ENCODE measurements at places on chromosomes 6 and 20.

DNA sequence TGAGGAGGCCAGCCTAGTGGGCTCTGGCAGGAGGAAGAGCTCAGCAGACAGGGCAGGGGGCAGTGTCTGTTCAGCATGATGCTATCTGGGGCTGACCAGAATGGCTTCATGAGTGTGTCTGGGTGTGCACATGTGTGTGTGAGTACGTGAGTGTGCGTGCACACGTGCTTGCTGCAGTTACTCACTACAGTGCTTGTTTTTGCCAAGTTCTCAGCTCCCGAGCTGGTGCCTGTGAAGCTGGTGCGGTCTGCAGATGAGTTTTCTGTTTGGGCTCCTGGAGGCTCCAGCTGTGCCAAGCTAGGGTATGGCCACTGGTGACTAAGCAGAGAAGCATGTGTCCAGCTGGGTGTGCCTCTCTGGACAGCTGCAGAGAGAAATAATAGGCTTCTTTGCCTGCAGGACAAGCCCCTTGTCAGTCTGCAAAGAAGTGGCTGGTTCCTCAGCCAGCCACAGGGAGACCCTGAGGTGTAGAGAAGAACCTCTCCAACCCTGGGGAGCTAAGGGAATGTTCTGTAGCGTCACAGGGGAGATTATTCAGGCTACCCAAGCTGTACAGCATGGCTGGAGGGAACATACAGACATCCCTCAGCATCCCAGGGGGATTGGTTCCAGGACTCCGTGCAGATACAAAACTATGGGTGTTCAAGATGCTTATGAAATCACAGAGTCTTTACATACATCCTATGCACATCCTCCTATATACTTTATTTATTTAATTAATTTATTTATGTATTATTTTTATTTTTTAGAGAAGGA is 40.2 kb upstream of the FAM50B start:
- no peak for DNase-seq

DNA sequence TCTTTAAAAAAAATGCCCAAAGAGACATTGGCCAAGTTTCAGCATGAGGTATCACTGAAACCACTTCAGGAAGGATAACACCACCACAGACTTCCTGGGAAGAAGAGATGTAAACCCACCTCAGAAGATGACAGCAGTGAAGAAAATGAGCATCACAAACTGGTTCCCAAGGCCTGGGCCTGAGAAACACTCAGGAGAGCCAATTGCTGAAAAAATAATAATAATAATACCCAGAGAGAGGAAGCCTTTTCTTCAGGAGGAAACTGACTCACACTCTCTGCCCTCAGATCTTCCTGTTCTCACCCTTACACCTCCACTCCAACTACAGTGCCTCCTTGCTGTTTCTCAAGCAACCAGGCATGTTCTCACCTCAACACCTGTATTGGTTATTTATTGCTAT is 68.1 kb upstream of the MAFB start:
- DNase-seq: no peak

DNA sequence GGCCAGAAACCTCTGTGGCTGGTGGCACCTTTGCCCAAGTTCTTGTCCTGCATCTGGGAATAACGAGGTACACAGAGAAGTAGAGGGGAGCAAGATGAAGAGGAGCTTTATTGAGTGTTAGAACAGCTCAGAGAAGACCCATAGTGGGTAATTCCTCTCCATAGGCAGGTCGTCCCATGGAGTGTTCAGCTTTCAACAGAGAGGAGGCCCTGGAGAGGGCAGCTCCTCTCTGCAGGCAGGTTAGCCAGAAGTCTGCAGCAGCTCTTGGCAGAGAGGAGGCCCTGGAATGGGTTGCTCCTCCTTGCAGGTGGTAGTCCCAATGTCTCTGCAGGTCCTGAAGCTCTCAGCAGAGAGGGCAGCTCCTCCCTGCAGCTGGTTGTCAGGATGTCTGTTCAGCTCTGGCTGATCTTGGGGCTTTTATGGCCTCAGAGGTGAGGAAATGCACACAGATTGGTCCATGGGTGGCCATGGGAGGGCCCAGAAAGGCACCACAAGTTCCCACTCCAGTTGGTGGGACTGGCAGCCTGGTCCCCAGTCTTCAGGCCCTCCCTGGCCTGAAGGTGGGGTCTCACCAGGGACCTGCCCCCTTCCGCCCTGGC is 89.0 kb downstream of the IPCEF1 start:
- DNase-seq: no peak

GRCh38 chr6:156423829-156424228 is 353.3 kb upstream of the ARID1B start:
- peak; percentile 9 for DNase-seq

DNA sequence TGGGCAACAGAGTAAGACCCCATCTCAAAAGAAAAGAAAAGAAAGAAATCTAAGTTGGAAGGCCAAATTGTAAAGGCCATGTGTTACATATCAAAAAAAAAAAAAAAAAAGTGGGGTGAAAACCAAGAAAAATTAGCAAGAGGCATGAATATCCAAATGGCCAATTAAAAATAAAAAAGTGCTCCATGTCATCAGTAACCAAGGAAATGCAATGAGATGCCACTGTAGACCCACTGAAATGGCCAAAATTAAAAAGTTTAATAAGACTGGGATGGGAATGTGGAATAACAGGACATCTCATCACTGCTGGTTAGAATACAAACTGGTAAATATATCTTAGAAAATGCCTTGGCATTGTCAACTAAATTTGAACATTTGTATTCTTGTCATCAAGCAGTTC is 30.1 kb upstream of the BCLAF1 start:
- DNase-seq: no peak

DNA sequence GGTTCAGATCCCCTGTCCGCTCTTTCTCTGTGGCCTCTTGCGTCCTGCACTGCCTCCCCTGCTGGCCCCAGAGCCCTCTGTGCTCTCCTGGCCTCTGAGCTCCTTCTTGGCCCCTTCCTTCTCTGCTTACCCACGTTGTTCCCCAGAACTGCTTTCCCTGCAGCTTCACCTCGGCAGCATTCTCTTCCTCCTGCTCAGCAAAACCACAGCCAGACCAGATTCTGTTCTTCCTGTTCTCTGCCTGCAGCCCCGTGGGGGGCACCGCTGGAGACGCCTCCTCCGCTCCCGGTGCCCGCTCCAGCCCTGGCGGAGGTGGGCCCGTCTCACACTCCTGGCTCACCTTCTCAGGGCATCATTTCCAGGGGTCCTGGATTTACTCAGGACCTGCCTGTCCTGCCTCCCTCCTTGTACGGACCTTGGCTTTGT is 59.7 kb downstream of the TCP11 start:
- DNase-seq: no peak

GRCh38 chr6:11307226-11307625 is 74.8 kb upstream of the NEDD9 start:
- DNase-seq: no peak

DNA sequence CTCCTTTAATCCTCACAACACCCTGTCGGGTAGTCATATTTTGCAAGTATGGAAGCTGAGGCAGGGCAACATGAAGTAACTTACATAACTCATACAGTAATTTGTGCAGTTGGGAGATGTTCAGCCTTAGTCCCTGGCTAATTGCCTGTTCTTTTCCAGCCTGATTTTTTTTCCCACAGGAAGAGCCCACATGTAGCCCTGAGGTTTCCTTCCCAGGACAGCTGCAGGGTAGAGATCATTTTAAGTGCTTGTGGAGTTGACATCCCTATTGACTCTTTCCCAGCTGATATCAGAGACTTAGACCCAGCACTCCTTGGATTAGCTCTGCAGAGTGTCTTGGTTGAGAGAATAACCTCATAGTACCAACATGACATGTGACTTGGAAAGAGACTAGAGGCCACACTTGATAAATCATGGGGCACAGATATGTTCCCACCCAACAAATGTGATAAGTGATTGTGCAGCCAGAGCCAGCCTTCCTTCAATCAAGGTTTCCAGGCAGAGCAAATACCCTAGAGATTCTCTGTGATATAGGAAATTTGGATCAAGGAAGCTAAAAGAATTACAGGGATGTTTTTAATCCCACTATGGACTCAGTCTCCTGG is 5.0 kb upstream of the BTN2A1 start:
- no peak for DNase-seq

DNA sequence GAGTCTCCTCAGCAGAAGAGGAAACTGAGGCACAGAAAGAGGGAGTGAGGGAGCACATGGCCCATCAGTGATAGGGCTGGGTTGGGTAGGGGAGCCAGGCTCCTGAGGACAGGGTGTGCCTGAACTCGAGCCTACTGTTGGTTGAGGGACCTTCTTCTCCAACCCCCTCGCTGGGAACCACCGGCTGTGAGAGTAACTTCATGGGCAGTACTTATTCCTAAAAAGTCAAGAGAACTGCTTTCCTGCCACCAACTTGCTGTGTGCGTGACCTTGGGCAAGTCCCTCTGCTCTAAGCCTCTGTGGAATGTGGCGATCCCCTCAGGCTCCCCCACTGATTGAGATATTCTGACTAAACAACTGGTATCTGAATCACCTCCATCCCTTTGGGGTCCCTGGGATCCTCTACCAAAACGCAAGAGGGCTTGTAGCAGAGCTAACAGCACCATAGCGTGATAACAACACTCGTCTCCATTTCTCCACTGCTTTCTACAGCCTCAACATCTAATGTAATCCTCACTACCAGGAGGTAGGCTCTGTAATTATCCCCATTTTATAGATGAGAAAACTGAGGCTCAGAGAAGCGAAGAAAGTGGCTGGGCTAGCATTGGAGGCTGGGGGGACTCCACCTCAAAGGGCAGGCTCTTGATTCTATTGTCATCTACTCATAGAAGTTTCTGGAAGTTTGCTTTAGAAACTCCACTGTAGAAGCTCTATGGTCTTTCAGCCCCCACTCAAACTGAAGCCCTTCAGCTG is 76.0 kb downstream of the JPH2 start:
- no peak for DNase-seq

DNA sequence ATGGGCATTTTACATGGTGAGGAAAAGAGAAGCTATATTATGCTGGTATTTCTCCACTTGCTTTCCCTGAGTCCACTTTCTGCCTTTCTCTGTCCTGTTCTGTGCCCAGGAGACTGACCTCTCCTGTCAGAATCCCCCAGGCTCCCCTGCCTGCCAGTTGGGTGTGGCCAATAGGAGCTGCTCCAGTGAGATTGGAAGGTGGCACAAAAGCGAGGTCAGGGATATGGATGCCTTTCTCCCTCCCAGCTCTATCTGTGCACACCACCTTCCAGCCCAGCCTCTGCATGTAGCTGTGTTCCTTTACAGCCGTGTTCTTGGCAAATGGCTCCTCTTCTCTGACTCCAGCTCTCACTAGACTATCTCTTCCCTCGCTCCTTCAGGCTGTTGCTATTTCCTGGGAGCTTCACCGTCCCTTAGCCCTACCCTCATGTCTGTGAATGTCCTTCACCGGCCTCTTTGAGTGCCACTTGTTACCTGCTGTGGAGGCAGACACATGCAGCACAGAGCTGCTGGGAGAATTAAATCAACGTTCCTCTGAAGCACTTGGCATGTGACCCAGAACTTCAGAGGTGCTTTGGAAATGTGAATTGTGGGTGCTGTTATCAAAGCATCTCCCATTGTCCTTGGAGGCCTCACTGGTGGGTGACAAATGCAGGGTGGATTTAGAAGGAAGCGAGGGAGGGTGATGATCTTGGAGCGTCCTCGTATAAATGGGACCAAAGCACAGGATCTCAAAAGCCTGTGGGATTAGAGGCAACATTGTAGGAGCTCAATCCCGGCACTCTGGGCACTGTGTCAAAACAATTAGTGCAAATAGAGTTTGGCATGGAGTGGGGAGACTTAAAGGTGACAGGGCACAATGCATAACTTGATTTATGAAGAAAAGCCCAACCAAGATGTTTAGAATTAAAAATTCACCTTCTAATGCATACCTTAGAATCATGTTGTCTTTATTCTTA is 28.9 kb upstream of the RALGAPA2 start:
- DNase-seq: no peak

DNA sequence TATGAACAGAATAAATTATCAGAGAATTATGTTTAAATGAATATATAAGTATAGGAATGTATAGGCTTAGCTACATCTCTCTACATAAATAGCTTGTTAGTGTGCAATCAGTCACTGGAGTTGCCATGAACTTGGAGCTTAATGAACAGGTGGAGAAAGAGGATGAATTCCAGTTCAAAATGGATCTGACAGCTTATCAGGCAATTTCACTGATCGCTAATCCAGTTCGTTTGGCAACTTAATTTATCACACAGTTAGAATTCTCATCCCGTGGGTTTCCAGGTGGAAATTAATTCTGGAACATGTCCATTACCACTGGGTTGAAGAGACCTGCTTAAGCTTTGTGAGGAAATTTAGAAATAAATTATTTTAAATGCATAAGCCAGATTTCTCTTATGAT is 118.1 kb downstream of the MACROD2 start:
- DNase-seq: no peak

DNA sequence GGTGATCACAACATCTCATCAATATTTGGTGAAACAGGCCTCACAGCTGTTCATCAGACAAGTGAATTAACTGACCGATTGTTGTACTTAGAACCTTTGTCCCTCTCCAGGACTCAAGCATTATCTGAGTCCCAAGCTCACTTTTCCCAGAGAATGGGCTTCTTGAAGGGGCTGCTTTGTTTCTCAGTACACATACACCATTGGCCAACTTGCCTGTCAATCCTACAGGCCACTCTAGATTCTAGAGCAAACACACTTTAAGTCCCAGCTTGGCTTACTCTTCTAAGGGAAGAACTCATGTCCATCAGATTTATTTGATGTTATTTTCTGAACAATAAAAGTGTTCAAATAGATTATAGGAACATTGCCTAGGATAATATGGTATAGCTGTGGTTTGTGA is 249.5 kb downstream of the BCKDHB start:
- DNase-seq: no peak

DNA sequence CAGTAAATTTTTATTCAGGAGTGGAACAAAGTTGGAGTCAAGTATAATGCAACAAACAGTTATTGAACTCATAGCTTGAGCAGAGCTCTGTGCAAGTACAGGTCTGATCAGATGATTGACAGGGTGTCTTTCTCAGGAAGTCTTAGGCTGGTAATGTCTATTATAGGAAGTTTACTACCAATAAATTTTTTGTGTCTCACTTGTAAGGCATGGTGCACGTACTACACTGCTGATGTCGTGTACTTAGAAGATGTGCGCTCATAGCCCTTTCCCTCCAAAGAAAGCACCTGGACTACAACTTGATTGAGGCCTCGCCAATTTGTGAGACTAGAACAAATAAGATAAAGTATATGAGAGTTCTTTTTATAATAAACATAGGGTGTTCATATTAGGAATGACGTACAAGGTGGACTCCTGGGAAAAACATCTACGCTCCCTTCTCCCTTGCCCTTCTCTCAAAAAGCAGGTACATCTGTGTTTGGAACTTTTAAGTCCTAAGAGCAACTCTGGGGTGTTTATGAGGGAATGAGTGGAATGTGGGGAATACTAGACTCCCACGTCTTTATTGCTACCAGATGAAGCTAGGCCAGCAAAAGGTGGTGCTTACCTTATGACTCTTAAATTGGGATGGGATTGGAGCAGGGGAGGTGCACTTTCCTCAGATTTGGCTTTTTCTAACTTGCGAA is 1.5 kb downstream of the NDUFAF5 start:
- DNase-seq: no peak

GRCh38 chr20:5657190-5657875 is 92.9 kb upstream of the SHLD1 start:
- no peak for DNase-seq

- DNase-seq: no peak
Observed at GRCh38 chr20:23246717-23247664, 103.6 kb upstream of the NXT1 start.
